NCI-H1092 (cell line): ENCODE measurements at places on chromosomes 1 and 21.
A peak's percentile ranks its signal among the peaks of the same experiment; 100 is the strongest.

DNA sequence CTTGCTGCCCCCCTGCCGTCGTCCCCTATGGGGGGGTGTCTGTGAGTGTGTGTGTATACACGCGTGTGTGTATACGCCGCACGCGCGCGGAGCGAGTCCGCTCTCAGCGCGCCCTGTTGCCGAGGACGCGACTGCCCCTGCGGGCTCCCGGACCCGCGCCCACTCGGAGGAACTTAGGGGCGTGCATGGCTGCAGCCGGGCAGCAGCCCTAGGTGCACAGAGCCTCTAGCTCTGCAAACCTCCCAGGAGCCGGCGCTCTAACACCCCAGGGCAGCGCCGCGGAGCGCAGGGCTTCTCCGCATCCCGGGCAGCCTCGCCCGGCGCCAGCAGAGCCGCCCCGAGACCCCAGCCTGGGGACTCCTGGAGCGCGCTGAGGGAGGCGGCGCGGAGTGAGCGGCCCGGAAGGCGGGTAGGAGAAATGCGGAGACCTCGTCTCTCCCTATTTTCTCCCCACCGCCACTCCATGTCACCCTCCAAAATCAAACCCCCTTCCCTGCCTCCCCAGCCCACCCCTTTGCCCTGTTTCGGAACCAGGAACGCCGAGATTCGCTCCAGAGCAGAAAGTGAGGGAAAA, 574 bp downstream of the ITPKB start:
- DNase-seq = no peak

- no peak for DNase-seq
Measured at GRCh38 chr1:29504196-29504595, 267.9 kb downstream of the PTPRU start.

DNA sequence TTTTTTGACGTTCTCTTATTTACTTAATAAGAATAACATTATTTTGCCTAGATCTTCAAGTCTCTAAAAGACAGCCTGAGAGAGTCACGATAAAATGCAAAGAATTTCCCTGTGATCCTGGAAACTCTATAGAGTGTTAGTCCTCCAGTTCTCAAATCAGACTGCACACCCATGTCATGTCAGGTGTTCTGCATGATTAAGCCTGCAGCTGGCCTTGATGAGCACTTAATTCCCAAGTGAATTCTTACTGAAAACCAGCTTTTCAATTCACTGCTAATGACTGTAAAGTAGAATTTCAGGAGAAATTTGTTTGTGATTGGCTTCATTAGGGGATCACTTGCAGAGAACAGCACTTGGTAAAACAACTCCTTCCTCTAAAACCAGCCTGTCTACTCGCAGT, 41.9 kb downstream of the CHML start:
- no peak for DNase-seq

DNA sequence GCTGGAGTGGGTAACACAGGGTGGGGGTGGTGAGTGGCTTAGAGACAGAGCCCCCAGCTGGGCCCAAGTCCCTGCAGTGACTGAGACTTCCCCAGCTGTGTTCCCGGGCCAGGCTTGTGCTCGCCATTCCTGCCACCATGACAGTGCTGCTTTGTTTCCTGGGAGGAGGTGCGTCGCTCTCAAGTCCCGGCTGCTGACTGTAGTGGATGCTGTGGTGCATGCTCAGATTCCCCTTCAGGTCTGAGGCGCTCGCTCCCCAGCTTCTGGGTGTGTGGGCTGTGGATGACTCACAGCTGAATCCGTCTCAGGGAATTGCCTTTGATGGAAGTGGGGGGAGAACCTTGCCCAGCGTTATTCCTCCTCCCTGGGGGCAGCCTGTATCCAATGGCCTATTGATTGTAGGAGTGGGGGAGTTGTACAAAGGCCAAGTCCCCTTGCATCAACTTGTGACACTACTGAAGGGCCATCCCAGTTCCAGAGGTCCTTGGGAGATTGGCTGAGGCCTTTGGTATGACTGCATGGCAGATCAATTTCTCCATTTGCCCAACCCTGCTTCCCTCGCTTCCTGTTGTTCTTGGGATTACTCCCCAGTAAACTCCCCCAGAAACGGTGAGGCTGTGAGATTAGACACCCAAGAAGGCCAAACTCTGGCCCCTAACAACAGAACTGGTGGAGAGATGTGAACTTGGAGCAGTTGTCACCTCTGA, 17.8 kb upstream of the POU3F1 start:
- no peak for DNase-seq

- no peak for DNase-seq
Measured at GRCh38 chr1:6384135-6384534, 9.4 kb downstream of the ACOT7 start.

GRCh38 chr1:113027449-113027848, 45.5 kb upstream of the LRIG2 start:
- DNase-seq = no peak

GRCh38 chr1:3478187-3478586, 23.7 kb downstream of the ARHGEF16 start:
- no peak for DNase-seq

- peak; percentile 34 for DNase-seq
Measured at GRCh38 chr1:213231795-213232231, 180.8 kb downstream of the RPS6KC1 start.

GRCh38 chr1:115445090-115445489, 107.0 kb upstream of the NGF start:
- no peak for DNase-seq

DNA sequence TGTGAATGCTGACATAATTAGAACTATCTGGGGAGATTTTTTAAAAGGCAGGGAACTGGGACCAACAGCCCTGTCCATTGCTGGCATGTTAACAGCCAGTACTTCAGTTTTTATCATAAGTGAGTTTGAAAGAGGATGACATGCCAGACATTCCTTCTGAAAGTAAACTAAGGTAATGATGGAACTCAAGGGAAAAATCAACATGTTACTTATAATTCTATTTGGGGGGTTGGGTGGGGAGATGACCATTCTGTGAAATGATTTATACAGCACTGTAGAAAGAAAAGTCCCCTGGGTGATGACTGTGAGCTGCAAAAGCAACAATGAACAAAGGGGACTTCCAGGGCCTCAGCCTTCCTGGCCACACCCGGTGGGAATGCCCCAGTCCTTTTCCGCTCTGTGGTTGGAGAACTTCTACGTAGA, 5.4 kb upstream of the LAMC2 start:
- no peak for DNase-seq

DNA sequence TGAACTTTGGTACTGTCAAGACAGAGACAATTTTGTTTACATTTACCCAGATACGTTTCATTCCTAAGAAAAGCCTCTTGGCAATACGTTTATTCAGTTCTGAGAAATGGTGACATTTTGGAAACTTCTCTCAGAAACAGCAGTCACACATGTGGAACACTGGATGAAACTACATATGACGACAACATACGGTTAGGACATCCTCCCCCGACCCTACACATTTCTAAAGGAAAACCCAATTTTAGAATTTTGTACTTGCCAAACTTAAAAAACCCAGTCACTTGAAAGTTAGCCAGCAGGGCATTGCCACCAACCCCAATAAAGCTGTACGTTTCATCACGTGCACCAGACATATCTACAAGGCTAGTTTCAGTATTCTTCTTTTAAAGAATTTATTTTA, 56.8 kb downstream of the ITGB3BP start:
- no peak for DNase-seq

- no peak for DNase-seq
Measured at GRCh38 chr1:212542761-212543187, 65.8 kb upstream of the ATF3 start.

GRCh38 chr1:1275836-1276235, 2.2 kb upstream of the UBE2J2 start:
- DNase-seq = no peak

DNA sequence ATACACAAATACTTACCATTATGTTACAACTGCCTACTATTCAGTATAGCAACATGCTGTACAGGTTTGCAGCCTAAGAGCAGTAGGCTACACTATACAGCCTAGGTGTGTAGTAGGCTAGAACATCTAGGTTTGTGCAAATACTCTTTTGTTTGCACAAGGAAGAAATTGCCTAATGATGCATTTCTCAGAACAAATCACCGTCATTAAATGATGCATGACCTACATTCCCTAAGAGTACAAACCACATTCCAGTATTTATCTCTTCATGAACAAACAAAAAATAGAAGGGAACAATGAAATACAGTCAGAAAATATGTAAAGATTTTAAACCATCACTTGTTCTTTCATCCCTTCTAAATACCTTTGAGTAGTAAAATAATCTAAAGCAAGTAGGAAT, 109.7 kb upstream of the HP1BP3 start:
- no peak for DNase-seq

DNA sequence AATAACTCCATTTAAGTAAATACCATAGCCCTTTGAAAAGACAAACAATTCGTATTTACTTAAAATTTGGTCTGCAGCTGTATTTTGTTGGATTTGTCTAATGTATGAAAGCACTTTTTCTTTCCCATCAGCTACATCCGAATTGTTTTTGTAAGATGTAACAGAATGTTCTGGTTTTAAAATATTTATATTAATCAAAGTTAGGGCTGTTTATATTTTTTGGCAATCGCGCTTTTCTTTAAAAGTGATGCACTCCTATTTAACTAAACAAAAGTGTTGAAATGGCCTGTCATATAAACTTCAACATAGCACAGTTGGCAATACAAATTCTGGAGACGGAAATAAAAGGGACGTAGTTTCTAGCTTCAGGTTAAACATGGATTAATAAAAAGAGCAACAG, 216.3 kb upstream of the ADGRL2 start:
- DNase-seq = no peak

- no peak for DNase-seq
Measured at GRCh38 chr21:14306126-14306907, 76.6 kb downstream of the HSPA13 start.

DNA sequence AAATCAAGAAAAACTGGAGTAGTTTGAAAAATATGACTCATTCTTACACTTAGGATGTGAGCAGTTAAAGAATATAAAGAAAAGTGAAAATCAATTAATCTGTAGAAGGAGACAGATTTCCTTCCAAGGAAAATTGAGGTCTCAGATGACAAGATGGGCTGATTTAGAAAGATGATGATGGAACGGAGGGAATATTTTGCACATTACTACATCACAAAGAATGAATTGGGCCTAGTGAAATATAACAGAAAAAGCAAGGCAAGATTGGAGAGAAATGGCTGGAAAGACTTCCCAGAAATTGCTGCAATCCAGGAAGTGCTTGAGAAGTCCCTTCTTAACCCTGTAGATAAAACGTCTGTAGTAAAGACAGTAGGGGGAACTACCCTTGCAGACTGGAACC, 169.1 kb upstream of the SYT6 start:
- DNase-seq = no peak

DNA sequence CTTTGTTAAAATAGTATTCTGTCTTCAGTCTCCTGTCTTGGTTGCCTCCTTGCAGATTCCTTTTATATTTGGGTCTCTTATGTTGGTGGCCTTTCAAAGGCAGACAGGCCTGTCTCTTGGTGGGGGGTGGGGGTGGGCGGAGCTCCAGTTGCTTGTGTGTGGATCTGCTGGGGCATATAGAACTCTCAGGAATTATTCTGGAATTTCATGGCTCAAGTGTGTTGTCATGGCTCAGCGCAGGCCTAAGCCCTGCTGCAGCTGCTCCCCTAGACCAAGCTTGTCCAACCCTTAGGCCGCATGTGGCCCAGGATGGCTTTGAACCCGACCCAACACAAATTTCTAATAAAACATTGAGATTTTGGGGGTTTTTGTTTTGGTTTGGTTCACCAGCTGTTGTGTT, 8.0 kb downstream of the C1orf35 start:
- no peak for DNase-seq

GRCh38 chr1:61638296-61638695, 86.6 kb downstream of the TM2D1 start:
- no peak for DNase-seq

DNA sequence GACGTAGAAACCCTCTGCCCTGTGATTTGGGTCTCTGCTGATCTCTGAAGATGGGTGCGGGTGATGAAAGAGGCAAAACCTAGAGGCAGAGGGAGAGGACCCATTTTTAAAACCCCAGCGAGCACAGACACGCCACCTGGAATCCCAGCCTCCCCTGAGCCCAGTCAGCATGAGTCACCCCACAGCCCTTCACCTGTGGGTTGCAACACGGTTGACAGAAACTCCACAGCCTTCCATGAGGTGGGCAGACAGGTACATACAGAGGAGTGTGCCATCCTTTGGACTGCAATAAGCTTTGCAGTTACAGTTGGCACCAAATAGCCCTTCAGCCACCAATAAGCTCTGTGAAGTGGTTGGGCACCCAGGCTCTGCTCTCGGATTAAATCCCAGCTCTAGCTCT, 2.1 kb upstream of the GRHL3 start:
- DNase-seq = no peak

DNA sequence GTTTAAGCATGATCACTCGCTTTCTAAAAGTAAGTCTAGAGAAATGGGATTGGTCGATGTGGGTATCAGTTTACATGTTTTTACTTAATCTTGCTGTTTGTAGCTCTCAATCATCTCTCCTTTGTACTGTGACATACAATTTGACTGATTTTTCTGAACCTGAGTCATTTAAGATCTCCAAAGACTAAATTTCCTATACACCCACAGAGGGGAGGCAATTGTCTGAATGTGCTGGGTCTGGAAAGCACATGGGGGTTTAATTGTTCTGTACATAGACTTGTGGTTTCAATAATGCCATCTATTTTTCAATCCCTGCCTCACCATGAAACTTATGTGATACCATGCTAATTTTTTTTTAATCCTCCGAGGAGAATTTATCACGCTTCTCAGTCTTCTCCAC, 65.8 kb downstream of the USP25 start:
- DNase-seq = no peak

GRCh38 chr1:235021321-235021720, 107.3 kb downstream of the TOMM20 start:
- no peak for DNase-seq

DNA sequence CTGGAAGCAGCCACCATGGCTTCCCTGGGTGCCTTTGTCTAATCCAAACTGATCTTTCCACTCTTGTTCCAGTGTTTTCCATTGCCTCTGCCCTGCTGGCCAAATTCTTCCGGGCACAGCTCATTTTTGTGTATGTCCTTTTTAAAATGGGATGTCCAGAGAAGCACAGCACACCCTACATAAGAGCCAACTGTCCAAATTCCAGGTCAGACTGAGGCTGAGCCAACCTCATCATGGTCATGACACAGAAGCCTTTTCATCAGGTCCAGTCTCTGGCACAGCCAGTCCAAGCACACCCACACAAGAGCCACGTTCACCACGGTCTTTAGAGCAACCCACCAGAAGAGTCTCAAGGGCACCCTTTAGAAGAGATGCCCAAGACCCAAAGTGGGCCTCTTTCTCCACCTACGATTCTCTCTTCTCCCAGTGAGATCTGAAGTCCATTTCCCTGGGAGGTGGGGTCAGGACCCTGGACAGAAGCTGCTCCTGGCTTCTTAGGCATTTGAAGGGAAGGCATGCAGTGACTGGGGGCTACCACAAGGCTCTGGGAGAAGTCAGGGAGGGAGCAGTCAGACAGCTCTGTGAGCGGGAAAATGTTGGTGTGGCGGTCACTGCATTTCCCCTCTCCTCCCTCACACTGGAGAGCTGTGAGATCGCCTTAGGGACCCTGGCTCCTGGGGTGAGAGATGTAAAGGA, 53.2 kb downstream of the SYT2 start:
- DNase-seq = no peak

GRCh38 chr1:18666317-18666920, 35.8 kb downstream of the PAX7 start:
- no peak for DNase-seq

DNA sequence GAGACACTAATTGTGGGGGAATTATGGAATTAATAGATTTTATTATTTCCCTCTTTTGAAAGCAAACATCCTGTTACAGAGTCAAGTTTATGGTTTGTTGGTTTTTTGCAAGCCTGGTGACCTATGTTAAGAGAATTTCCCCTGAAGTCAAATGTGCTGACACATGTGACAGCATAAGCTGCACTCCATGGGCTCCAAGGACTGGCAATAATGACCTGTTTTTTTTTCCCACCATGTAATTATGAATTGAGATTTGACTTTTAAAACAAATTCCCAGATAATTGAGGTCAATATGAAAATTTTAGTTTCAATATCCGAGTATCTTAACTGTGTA, 242.5 kb upstream of the SGIP1 start:
- DNase-seq = no peak
